ENCODE measurements at places on chromosomes 16 and 17.

GRCh38 chr16:8874388-8874787 lies 5.6 kb upstream of the CARHSP1 start:
- DNase-seq = no peak

GRCh38 chr17:4947411-4948165 lies 742 bp downstream of the PFN1 start:
- no peak for DNase-seq

DNA sequence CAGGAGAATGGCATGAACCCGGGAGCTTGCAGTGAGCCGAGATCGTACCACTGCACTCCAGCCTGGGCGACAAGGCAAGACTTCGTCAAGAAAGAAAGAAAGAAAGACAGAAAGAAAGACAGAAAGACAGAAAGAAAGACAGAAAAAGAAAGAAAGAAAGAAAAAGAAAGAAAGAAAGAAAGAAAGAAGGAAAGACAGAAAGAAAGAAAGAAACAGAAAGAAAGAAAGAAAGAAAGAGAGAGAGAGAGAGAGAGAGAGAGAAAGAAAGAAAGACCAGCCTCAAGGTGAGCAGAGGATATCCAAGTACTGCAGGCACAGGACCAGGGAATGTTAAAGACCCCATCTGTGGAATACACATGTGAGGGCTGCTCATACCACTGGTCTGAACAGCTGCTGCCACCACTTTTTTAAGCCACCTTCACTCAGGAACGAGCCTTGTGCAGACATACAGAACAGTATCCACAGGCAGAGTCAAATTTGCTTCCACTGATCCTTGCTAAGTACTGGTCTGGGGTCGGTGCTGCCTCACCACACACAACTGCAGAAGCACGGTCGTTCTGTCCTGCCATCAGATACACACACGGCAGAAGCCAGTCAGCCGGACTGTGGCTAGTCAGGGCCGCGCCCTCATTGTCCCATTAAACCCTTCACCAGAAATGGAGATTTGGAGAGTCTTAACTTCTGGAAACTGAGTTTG lies 7.7 kb downstream of the RAB5C start:
- DNase-seq = no peak

- DNase-seq = no peak
Measured at GRCh38 chr17:64538508-64539130, 31.8 kb downstream of the CEP95 start.

DNA sequence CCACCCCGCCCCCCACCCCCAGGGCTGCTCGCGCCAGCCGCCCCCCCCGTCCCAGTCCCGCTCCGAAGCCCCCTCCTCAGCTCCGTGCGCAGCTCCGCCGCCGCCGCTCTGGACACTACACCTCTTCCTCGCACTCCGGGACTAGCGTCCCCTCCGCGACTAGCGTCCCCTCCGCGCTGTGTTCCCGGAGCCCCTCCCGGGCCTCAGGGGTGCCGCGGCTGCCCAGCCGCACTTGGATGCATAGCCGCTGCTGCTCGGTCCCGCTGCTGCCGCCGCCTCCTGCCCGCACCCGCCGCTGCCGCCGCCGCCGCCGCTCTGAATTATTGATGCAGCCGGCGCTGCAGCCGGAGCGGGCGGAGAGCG lies at the start of gene CBLN1:
Gene CBLN1 (minus strand): TSS at position 359 of the 363 bp plus-strand sequence. CDS start 373 bp downstream, outside the sequence.
- no peak for DNase-seq

GRCh38 chr16:85127379-85127723 lies 15.1 kb upstream of the CIBAR2 start:
- no peak for DNase-seq

DNA sequence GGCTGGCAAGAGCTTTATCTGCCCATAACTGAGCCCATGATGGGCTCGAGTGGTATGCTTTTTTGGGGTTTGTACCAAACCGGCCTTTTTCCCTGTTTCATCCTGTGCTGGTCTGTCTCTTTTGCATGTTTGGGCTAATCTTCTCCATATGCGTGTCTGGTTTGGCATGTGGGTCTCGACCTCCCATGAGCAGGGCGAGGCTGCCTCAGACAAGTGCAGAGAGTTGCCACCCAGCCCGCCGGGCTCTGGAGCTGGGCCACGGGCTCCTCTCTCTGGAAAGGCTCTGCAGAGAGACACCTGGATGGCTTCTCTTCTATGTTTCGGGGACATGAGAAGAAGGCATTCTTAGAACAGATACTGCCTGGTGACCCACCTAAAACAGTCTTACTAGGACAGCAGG lies 67.8 kb upstream of the TBX2 start:
- DNase-seq = no peak

DNA sequence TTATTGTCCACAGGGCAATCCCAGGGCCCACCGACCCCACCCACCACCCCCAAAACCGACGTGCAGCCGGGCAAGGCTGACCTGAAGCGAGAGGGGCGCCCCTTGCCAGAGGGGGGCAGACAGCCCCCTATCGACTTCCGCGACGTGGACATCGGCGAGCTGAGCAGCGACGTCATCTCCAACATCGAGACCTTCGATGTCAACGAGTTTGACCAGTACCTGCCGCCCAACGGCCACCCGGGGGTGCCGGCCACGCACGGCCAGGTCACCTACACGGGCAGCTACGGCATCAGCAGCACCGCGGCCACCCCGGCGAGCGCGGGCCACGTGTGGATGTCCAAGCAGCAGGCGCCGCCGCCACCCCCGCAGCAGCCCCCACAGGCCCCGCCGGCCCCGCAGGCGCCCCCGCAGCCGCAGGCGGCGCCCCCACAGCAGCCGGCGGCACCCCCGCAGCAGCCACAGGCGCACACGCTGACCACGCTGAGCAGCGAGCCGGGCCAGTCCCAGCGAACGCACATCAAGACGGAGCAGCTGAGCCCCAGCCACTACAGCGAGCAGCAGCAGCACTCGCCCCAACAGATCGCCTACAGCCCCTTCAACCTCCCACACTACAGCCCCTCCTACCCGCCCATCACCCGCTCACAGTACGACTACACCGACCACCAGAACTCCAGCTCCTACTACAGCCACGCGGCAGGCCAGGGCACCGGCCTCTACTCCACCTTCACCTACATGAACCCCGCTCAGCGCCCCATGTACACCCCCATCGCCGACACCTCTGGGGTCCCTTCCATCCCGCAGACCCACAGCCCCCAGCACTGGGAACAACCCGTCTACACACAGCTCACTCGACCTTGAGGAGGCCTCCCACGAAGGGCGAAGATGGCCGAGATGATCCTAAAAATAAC lies 3.0 kb downstream of the SOX9 start:
- DNase-seq = peak; percentile 11

DNA sequence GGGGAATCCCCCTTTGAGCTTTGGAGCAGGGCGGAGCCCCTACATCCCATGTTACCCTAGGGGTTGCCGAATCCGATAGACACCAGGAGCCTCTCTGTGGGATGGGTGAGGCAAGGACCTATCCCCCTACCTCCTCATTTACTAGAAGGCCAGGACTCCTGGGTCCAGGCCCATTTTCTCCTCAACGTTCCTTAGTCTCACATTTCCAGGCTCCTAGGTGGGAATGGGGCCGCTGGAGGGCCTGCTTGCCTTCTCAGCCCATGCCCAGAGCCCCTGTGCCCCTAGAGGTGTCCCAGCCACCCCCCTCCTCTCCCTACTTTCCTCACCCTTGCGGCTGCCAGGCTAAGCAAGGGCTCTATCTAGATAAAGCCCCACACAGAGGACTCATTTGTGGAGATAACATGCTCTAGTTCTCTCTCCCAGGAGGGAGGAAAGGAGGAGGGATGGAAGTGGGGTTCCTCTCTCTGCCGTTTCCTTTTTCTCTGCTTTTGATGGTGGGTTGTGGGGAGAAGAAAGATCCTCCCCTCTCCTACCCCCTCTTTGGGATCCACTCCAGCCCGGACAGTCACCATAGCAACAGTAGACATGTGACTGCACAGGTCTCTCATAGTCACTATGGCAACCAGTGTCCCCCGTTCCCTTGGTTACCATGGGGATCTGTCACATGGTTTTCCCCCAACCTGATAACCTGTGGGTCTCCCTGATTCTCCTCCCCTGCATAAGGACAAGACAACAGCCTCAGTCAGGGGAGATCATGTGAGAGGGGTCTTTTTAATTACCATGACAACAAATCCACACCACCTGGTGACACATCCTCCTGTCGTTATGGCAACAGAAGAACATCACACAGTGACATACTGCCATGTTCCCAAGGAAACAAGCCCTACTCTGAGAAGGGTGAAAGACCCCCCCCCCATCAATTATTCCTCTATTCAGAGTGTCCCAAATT lies 5.2 kb downstream of the CACNA1G start:
- DNase-seq = peak; percentile 83

DNA sequence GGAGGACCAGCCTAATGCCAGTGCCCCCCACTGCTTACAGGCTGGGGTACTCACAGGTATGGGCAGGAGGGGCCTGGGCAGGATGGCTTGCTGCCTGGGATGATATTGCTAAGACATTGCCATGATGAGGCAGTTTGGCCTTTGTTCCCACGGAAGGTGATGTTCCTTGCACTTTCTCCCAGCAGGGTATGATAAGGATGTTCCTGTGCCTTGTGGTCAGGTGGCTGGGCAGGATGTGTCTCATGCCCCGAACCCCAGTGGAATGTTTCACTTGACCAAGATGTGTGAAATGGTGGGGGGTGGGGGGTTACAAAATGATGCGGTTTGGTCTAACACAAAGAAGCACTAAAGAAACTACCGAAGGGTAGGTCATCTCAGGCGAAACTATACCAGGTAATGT lies 337.8 kb upstream of the ZFHX3 start:
- DNase-seq = no peak

All from putamen (tissue), 1 donor.